Large intestine (tissue), 12 donors: ENCODE measurements at places on chromosomes 5 and 9.

DNA sequence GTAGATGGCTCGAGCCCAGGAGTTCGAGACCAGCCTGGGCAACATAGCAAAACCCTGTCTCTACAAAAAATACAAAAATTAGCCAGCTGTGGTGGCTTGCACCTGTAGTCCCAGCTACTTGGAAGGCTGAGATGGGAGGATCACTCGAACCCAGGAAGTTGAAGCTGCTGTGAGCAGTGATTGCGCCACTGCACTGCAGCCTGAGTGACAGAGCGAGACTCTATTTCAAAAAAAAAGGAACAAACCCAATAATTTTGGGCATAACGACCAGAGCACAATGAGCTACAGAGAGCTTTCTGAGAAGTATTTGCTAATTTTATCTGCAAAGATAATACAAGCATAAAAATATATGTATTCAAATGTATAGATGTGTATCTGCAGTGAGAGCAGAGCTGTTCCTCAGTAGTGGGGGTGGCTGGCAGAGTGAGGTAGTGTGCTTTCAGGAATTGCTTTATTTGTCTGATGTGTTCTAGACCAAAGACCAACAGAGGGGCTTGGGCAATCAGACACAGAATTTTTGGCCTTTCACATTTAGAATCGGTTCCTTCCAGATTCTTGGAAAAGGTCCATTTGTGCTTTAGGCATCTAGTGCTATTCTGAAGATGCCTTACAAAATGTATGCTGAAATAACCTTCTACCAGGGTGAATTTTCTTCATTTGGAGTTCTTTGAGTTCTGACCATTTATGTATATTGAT, 5.2 kb downstream of the DOCK8 start:
- H3K27me3 ChIP-seq: peaks cover 4% of the 10 kb centered on the region
- no peak overlapping the region for H3K27ac ChIP-seq
- no peak for DNase-seq
- no peaks in the 10 kb centered on the region for H3K36me3 ChIP-seq
- no peak overlapping the region for H3K4me3 ChIP-seq

- H3K4me3 ChIP-seq: no peak overlapping the region
- peaks cover 4% of the 10 kb centered on the region for H3K4me1 ChIP-seq
- H3K36me3 ChIP-seq: peaks cover 8% of the 10 kb centered on the region
- H3K27ac ChIP-seq: no peak overlapping the region
Observed at GRCh38 chr5:67059744-67060490, 136.7 kb downstream of the CD180 start.

DNA sequence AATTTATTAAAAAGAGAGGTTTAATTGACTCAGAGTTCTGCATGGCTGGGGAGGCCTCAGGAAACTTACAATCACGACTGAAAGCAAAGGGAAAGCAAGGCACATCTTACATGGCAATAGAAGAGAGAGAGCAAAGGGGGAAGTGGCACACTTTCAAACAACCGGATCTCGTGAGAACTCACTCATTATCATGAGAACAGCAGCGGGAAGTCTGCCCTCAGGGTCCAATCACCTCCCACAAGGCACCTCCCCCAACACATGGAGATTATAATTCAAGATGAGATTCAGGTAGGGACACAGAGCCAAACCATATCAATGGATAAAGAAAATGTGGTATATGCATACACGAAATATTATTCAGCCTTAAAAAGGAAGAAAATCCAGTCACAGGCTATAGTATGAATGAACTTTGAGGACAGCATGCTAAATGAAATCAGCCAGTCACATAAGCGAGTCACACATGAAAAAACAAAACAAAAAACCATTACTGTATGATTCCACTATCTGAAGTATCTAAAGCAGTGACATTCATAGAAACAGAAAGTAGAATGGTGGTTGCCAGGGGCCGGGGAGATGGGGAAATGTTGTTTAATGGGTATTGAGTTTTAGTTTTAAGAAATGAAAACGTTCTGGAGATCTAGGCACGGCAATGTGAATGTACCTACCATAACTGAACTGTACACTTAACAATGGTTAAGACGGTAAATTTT, 83.4 kb upstream of the PCA3 start:
- H3K36me3 ChIP-seq: no peaks in the 10 kb centered on the region
- no peaks in the 10 kb centered on the region for H3K4me1 ChIP-seq
- no peaks in the 10 kb centered on the region for H3K27me3 ChIP-seq
- no peak for DNase-seq

DNA sequence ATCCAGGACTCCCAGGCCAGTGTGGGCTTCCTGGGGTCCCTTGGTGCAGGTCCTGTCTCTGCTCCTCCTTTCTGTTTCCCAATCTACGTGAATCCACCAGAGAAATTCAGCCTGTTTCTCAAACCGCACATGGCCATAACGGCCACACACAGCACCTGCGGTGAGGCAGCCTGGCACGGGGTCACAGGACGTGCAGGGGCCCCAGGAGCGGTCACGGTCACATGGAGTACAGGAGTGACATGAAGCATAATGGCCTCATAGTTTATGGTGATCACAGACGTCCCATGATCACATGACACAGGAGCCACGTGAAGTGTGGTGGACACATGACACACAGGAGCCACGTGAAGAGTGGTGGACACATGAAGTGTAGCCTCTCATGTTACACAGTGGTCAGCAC, 248.5 kb upstream of the IRX4 start:
- H3K4me3 ChIP-seq: no peak overlapping the region
- DNase-seq: no peak
- H3K4me1 ChIP-seq: no peaks in the 10 kb centered on the region
- H3K27me3 ChIP-seq: no peaks in the 10 kb centered on the region
- no peaks in the 10 kb centered on the region for H3K36me3 ChIP-seq
- no peak overlapping the region for H3K27ac ChIP-seq

GRCh38 chr5:167472566-167473108, 818.8 kb upstream of the WWC1 start:
- no peak overlapping the region for H3K27ac ChIP-seq
- no peaks in the 10 kb centered on the region for H3K27me3 ChIP-seq
- H3K36me3 ChIP-seq: no peaks in the 10 kb centered on the region
- DNase-seq: no peak

GRCh38 chr5:78060421-78060820, 234.1 kb downstream of the AP3B1 start:
- no peak overlapping the region for H3K4me3 ChIP-seq
- no peaks in the 10 kb centered on the region for H3K4me1 ChIP-seq
- no peaks in the 10 kb centered on the region for H3K36me3 ChIP-seq
- H3K27ac ChIP-seq: no peak overlapping the region
- H3K27me3 ChIP-seq: no peaks in the 10 kb centered on the region
- DNase-seq: no peak

- peaks cover 16% of the 10 kb centered on the region for H3K4me1 ChIP-seq
- no peak overlapping the region for H3K27ac ChIP-seq
- DNase-seq: peak; percentile 1
- no peaks in the 10 kb centered on the region for H3K36me3 ChIP-seq
Observed at GRCh38 chr5:677131-678101, 15.7 kb downstream of the TPPP start.

DNA sequence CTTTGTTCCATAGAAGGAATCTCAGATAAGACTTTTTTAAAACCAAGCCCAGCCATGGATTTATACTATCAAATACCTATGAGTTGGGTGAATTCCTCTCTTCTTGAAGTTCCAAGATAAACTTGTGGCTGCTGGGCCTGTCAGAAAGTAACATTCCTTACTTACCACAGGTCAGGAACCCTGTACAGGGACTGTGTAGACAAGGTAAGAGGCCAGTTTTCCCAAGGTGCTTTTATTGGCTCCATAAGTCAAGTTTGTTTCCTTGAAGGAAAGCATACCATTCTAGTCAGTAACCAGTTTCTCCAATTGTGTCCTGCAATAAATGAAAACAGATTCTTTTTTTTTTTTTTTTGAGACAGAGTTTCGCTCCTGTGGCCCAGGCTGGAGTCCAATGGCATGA, 8.8 kb upstream of the CLTB start:
- H3K4me1 ChIP-seq: peaks cover 27% of the 10 kb centered on the region
- no peaks in the 10 kb centered on the region for H3K36me3 ChIP-seq
- DNase-seq: peak; percentile 93
- peak overlapping the region; percentile 85 for H3K27ac ChIP-seq

DNA sequence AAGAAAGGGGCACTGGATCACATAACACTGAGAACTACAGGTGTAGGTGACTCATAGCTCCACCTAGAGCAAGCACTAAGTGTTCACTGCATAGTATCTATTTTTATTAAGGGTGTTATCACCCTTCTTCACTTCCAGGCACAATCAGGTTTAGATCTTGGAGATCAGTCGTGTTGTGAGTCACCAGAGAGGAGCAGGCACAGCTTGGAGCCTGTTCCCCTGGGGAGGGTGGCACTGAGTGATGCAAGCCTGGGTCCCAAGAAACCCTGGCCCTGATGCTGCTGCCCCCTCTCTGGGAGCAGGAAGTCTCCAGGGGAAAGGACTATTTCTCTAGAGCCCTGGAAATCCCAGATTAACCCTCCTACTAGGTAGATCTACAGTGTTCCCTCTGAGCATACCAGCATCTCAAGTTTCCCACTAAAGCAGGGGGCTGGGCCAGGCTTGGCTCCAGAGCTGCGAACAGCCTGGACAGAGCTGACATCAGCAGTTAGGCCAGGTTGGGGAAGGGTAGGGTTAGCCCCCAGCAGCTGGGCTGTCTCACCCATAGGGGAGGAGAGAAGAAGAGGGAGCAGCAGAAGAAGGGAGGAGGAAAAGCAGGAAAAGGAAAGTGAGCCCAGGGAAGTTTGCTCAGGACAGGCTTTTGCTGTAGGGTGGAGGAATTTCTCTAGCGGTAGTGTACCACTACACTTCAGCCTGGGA, 28.1 kb upstream of the SPINK4 start:
- peaks cover 9% of the 10 kb centered on the region for H3K27me3 ChIP-seq
- H3K4me1 ChIP-seq: peaks cover 7% of the 10 kb centered on the region
- H3K27ac ChIP-seq: peak overlapping the region; percentile 33
- no peaks in the 10 kb centered on the region for H3K36me3 ChIP-seq
